ENCODE measurements at places on chromosomes 11 and 22.
A peak's percentile ranks its signal among the peaks of the same experiment; 100 is the strongest.

GRCh38 chr11:119483341-119483880 is 60.4 kb upstream of the THY1 start:
- DNase-seq: no peak

DNA sequence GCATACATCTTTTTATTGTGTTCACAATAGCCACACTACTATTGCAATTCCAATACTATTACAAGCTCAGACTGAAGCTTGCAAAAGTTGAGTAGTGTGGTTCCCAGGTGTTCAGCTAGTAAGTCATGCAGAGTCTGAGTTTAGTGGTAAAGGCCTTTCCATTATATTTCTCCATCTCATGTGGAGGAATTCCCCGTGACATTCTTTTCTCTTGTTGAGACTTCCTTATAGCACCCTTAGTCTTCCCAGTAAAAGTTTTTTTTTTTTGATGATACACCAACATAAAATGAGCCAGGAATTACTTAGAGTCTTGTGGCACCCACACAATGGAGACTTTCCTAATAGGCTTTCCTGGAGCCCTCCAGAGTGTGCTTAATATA is 110.8 kb downstream of the UVRAG start:
- DNase-seq: no peak

- no peak for DNase-seq
These were observed 32.4 kb downstream of the ST3GAL4 start for GRCh38 chr11:126387857-126388256.

GRCh38 chr22:28800308-28801041 is at the start of gene XBP1:
Gene XBP1, minus strand, starts transcription at chr22:28800569.
- DNase-seq: peak; percentile 81

DNA sequence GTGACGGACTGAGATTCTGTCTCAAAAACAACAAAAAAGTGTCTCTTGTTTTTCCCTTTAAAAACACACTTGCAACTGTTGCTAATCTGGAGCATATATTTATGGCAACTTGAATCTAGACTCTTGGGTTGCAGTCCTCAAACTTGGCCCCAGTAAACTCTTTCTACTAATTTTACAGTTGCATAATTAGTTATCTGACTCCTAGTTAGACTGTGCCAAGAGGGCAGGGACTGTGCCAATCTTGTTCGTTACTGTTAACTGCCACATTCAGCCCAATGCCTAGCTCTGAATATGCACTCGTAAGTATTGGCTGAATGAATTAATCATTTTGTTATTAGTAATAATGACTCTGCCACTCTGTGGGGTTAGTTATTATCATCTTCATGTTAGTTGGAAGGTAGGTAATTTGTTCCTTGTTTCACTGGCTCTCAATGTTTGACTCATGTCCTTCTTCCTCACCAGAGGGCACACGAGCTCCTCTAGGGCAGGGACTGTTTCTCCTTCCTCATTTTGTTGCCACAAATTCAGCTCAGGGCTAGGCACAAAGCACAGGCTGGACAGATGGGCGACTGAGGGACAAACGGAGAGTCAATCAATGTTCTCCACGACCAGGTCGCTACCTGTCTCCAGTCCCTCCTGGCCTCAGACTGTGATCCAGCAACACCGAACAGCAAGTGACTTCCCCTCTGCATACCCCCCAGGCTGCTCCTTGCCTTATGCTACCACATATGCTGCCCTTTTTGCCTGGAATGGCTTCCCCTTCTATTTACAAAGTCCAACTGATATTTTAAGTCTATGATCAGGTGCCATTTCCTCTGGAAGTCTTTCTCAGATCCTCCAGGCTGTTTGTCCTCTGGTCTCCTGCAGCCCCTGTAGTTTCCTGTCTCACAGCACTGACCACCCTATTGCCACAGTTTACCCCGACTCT is 9.0 kb downstream of the CLPB start:
- DNase-seq: no peak

DNA sequence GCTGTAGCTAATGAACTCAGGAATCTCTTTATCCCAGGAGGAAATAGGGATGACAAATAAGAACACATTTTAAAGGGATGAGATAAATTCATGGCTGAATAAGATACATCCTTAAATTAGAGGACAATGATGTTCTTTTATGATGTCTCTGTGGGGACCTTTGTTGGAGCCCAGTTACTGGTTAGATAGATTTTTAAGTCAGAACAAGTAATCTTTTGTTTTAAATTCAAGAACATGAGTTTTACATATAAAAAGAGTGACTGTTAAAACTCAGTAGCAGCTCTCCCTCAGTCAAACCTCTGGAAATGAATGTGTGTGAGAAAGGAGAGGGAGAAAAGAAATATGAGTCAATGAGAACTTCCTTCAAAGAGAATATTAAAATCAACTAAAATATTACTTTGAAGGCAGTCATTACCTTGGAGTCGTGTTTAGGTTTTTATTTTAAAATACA is 241.6 kb downstream of the SWAP70 start:
- DNase-seq: no peak

DNA sequence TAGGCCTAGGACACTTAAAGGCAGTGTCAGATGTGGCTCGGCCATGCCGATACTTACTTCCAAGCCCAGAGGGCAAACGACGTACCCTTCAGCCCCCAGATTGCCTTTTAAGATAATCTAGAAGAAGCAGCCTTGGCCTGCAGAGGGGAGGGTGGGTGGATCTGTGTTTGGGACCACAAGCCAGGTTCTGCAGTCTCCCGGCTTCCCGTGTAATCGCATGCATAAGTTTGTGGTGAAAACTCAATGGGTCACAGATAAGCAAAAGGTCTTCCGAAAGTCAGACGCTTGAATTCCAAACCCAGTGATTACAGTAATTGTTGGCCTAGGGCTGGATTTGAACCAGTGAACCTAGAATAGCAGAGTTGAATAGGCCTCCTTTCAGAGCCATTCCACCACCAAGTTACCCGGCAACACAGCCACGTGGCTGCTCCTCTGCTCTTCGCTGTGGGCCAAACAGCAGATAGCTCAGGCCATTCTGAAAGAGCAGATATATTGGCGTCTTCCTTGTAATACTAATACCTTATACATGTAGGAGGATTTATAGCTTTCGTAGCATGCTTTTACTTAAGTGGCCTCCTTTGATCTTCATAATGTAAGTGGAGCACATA is 170.8 kb upstream of the CADM1 start:
- DNase-seq: no peak

- no peak for DNase-seq
These were observed 89.9 kb upstream of the AMOTL1 start for GRCh38 chr11:94678236-94678635.

- no peak for DNase-seq
These were observed 98.2 kb upstream of the NNMT start for GRCh38 chr11:114197799-114198500.

DNA sequence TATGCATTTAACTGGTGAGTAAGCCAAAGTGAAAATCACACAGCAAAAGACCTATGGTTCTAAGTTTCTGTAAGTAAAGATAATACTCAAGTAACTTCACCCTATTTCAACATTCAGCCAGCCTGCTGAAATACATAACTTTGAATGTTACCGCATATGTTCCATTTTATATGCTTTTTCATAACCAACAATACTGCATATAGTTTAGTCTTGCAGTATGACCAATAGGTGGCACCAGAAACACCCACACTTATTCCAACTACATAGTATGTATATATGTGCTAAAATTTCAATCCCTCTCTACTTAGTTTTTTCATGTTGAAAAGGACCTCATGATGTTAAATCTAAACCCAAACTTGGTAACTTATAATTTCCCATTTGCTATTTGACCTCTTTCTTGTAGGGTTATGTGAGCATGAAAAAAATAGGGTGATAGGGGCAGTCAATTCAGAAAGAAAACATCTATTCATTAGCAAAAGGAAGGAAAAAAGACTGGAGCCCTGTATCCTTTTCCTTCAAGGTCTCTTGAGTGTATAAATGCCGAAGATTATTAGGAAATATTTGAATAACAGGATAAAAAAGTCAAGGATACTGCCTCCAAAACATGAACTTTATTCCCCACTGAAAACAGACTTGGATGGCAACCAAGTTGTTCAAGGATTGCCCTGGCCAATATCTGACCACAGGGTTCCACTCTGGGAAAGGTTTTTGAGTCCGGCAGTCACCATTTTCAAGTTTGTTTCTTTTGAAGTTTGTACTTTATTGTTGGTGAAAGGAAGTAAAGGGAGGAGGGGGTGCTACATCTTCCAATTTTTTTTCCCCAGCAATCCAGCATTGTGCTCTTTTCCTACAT is 23.8 kb upstream of the FZD4 start:
- DNase-seq: no peak

Measured in H54 (cell line).